ENCODE measurements at places on chromosomes 7 and 10. TPM values are rescaled to one million over a fixed set of nuclear protein-coding genes. Genes with fewer than 3 reads are reported as not detected.

AS3MT gene
- polyA plus RNA-seq = 15.5 TPM

- no peak for DNase-seq
Observed at GRCh38 chr10:29643771-29644501, 9.2 kb upstream of the SVIL start.

FZD8 gene
- polyA plus RNA-seq = 5.5 TPM

DNA sequence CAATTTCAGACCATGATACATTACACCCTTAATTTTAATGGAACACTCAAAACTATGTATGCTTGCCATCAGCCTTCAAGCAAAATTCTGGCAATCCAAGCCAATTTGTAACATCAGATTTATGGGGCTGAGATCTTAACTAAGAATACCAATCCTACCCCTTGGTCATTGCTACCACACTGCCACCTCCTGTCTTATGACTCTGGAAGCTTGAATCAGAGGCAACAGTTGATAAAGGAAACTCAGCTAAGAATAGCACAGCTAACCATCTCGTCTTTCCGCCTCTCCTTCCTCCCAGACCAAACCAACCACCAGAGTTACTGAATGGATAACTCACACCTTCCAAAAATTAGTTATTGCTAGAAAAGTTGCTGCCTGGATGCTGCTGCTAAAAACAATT lies 7.4 kb downstream of the IGF2BP3 start:
- peak; percentile 25 for DNase-seq

CYP2C8 gene
- polyA plus RNA-seq = 2.6 TPM

DNA sequence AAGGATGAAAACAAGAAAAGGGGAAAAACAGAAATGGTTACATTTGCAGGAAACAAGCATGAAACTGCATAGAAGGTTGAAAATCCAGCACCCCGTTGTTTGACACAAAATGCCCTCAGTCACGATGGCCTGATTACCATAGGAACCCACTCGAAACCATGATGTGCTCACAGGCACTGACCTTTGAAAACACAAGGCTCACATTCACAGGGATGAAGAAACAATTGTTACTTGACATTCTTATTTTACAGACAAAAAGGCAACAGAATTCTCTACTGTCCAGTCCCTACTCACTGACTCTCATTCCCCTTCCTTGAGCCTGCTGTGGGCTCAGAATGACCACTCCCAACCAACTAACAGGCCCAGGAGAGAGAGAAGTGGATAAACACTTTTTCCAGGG lies 131.4 kb upstream of the PDLIM1 start:
- DNase-seq = no peak

- no peak for DNase-seq
Observed at GRCh38 chr7:31885171-31885570, 185.0 kb downstream of the PDE1C start.

DNA sequence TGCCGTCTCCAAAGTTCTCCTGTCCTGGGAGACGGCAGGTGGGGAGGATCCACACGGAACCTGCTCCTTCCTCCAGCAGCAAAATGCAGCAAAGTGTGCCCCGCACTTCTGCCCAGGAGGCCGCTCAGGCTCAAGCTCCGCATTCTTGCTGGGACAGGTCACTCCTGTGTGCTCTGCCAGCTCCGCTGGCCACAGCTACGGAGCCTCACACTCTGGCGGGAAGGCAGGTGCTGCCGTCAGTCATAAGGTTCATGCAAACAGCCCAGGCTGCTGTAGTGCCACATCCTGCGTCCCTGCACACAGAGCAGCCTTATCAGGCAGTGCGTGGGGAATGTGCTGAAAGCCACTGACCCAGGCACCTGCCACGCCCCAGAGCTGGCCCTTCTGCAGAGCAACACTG lies 22.4 kb downstream of the ADGRA1 start:
- peak; percentile 24 for DNase-seq

Measured in large intestine (tissue), 12 donors.